ENCODE measurements at places on chromosomes 7 and 10.

- DNase-seq, result no peak
Observed at GRCh38 chr7:102270178-102270887, 16.3 kb upstream of the SH2B2 start.

DNA sequence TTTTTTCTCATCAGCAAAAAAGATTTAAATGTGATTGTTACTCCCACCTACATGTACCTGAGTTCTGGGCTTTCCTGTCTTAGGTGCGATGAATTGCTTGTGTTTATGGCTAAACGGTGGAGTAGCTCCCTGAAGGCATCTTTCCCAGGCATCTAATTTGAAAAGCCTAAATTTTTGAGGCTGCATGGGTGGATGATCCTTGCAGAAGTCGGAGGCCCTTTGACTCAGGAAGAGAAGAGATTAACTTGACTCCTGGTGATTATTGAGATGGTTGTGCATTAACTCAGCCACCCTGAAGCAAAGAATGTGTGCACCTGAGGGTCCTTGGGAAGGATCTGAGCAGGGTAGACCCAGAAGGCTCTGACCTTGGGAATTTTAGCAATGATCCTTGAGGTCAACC is 155.6 kb upstream of the SEMA3C start:
- no peak for DNase-seq

DNA sequence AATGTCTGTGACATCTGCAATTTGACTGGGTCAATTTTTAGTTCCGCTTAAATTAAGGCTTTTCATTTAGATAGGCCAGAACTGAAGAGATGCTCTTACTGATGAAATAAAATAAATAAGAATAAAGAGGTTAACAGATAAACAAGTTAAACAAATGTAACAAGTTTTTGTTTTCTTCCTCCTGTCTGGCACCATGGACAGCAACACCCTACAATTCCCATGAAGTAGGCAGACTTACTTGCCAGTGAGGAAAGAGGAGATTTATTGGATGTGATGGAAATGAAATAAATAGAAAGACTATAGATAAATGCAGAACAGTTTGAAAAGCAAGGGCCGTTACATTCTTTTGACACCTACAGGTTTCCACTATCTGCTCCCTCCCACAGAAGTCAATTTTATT is 118.5 kb downstream of the AMPH start:
- DNase-seq, result no peak

DNA sequence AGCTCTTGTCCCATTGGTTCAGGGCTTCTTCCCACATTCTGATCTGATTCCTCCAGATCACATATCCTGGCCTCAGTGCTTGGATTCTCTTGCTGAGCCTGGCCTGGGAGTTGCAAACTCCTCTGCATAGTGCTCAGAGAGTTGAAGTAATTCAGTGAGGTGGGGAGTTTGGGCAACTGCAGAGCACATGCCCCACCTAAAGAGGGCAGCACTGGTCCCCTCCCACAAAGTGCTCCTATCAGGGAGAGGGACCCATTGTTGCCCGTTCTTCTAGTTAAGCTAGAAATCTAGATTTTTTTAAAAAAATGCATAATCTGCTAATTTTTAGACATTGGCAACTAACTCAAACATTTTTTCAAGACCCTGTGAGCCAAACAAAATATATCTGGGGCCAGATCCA is 45.1 kb downstream of the CHN2 start:
- peak; percentile 48 for DNase-seq

DNA sequence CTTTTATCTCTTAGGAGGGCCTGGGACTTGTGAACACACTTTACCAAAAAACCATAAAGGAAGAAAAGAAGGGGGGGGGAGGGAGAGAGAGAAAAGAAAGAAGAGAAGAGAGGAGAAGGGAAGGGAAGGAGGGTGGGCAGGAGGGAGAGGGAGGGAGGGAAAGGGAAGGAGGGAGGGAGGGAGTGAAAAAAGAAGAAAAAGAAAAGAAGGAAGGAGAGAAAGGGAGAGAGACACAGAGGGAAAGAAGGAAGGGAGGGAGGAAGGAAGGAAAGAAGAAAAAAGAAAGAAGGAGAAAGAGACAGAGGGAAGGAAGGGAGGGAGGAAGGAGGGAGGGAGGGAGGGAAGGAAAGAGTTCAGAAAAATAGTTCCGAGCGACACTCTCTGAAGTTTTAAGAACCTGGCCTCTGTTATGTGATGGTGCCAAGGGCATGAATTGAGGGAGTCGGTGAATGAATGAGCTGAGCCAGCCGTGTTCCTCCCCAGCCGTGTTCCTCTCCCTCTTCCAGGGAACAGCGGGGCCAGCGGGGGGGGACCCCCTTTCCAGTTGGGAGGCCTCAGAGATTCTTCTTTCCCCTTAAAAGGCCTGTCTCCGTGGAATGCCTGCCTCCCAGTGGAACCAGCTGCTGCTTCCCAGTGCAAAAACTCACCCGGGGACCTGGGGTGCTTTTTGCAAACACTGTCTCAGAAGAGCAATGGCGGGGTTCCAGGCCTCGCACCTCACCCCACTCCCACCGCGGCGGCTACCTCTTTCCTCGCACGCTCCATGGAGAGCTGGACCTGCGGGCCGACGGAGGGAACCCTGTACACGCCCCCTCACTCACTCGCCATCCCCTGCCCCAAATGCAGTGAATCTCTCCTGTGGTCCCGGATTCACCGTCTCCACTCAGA is 84.1 kb downstream of the FOXL3 start:
- DNase-seq, result no peak

DNA sequence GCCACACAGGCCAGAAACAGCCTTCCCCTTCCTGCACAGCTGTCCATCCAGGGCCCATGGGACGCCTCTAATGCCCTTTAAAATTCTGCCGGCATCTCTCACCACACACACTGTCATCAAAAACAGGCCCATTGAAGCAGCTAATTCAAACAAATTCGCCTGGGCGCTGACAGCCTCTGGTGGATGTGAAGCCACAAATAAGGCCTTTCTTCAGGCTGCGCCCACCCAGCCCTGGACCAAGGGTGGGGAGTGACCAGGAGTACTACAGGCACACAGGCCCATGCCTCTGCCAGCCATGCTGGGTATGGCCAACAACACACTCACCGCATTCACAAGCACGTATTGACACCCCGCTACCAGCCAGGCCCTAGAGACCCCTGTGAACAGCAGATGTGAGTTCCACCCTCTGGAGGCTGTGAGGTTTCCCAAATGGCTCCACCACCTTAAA is 54.6 kb downstream of the SLIT1 start:
- no peak for DNase-seq

GRCh38 chr7:77714195-77714594 is 17.9 kb downstream of the RSBN1L start:
- DNase-seq, result no peak

GRCh38 chr10:124233546-124234138 is 140.2 kb upstream of the CHST15 start:
- no peak for DNase-seq

DNA sequence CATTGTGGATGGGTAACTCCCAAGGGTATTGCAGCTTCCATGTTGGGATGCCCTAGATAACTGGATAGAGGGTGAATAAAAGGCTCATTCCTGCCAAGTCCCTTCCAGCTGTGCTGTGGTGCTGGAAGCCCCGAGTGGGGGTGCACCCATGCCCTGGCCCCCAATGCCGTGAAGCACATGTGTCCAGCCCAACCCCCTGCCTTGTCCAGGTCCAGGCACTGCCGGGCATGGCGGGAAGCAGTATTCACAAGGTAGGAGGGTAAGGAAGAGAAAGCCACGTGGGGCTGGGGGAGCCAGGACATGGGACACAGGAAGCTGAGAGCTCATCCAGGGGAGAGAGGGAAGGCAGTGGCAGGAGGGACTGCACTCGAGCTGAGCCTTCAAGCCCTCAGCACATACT is 148.2 kb upstream of the CDCA7L start:
- DNase-seq, result no peak

DNA sequence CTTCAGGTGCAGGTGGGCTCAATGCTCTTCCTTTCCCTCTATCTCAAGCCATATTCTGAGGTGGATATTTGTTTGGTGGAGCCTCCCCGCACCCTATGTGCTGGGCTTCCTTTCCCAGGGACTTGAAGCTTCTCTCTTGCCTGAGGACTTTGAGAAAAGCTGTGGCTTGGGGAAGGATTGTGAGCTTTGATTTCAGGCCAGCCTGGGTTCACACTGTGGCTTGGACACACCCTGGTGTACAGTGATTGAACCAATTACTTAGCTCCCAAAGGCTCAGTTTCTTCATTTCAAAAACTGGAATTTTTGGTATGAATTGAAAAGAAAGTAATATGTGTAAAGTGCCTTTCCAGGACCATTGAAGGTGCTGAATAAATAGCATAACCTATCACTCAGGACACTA is 224.5 kb upstream of the GLI3 start:
- DNase-seq, result no peak

DNA sequence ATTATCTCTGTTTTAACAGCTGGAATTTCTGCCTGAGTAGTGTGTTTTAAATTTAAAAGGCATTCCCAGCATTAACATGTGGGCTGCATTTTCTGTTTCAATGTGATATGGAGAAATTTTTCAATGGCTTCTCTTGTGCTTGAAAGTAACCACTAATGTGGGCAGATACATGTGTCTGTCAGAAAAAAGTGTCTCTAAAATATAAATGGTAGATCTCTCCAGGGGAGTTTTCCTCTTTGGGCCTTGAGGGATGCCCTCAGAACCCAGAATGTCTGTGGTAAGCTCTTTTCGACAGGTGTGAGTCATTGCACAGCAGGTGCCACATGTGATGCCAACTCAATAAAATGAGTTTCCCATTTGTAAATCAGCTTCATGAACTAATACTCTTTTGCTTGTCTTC is 221.1 kb downstream of the SEMA3E start:
- no peak for DNase-seq

DNA sequence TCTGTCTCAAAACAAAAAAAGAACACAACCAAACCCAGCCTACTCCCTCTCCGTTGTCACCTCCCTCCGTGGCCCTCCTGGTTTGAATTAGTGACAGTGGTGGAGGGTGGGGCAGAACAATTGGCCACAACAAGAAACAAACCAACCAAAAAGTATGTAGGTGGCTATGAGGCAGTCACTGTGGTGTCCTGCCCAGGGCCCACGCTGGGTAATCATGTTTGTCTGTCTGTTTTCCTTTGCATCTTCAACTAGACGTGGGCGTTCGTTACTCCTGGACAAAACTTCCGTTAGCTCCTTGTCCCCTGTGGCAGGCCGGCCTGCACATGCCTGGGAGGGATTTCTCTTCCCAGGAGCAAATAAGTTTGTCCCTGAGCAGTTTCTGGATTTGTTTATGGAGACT is 78.4 kb downstream of the XRCC2 start:
- no peak for DNase-seq

DNA sequence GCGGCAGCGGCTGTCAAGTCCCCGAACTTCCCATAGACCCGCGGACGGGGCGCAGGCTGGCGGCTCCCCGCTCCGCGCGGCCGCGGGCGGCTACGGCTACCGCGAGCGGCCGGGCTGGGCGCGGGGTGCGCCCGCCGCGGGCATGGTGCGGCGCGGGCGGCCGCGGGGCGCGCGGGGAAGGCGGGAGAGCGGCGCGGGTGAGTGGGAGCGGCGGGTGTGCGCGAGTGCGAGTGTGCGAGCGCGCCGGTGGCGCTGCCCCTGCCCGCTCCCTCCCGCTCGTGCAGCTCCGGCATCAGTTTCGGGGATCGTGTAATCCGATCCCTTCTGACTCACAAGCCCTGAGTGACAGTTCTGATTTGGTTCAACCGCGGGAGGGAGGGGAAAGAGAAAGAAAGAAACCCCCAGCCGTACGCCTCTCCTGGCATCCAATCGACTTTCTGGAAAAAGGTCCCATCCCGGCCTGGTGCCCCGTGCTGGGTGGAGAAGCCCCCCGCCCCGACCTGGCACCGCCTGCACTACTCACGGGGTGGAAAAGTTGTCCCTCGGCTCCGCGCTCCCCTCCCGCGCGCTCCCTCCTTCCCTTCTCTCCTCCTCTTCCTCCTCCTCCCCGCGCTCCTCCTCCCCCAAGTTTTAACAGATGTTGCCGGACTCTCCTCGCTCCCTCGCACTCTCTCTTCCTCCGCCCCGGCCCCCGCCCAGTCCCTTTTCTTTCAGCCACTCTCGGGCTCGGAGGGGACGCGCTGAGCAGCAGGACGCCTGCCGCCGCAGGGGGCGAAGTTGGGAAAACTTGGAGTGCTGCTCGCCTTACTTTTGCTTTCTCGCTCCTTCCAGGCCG is at the start of gene GLI3:
TSS of gene GLI3 (minus strand) at position 234 of the 835 bp plus-strand sequence. CDS start 13,956 bp downstream, outside the sequence.
- no peak for DNase-seq

DNA sequence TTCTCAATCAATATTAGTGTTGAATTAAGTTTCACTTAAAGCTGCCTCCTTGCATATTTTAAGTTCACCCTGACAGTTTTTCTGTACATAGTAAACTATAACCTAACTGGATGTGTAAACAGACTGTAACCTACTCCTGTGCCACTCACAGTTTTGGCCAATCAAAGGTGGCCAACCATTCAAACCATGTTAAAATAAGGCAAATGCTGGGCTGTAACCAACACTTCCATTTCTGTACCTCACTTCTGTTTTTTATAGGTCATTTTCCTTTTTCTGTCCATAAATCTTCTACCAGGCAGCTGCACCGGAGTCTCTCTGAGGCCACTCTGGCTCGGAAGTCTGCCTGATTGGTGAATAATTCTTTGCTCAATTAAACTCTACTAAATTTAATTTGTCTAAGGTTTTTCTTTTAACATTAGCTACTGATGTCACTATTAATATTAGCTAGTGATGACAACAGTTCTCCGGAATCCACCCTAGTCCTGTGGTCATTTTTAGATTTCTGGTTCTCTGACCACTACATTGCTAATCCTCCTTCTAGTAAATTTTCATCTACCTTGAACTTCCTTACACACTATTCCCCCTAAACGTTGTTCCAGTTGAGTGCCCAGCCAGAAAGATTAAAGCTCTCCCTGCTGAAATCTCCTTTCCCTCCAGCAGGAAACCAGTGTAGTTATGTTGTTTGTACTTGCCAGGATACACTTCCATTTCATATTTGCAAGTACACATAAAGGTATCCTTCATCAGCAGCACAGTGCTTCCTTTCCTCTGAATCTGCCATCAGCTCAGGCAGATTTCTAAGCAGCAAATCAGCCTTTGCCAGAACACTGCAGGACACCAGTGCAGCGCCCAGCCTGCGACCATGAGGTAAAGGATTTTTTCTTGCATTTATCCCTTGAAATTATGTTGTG is 18.6 kb upstream of the IFIT2 start:
- DNase-seq, result no peak

- no peak for DNase-seq
Observed at GRCh38 chr7:4268040-4268965, 413.8 kb upstream of the FOXK1 start.

DNA sequence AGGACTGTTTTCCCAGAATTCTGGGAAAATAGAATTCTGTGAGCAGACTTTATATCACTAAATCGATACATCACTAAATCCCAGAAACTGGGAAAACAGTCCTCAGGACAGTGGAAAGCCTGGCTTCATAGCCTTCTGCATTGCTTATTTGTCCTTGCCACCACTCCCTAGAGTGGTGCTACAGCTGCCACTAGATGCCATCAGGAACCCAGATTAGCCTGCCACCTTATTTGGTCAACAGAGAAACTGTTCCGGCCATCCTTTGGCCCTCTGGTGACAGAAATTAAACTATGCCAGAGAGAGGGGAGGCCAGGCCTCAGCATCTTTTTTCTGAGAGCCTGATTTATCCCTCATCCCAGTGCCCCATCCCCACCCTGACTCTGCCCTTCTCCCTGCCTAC is 19.6 kb upstream of the NFKB2 start:
- DNase-seq, result no peak

DNA sequence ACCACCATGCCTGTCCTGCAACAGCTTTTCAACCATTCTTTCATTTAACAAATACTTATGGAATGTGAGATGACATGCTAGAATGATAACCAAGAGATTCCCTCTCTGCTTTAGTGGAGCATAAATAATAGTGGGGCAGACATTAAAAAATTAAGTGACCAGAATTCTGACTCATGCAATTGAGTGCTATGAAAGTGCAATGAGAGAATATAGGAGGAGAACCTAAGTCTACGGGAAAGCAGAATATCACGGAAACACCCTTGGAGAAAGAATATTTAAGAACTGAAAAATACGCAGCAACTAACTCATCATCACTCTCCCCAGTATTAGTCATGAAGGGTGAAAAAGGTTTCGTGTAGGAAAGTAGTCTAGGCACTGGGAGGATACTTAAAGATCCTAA is 7.1 kb downstream of the KIF5B start:
- no peak for DNase-seq

Measured in activated CD8-positive, alpha-beta memory T cell treated with anti-CD3 and anti-CD28 coated beads, Interleukin-2, amount 10 ng/mL, durations not matched to agents 7 days and 5 days (primary cell).